ENCODE measurements at places on chromosomes 11 and 22. TPM values are rescaled to one million over a fixed set of nuclear protein-coding genes. Genes with fewer than 3 reads are reported as not detected.
A peak's percentile ranks its signal among the peaks of the same experiment; 100 is the strongest.

DNA sequence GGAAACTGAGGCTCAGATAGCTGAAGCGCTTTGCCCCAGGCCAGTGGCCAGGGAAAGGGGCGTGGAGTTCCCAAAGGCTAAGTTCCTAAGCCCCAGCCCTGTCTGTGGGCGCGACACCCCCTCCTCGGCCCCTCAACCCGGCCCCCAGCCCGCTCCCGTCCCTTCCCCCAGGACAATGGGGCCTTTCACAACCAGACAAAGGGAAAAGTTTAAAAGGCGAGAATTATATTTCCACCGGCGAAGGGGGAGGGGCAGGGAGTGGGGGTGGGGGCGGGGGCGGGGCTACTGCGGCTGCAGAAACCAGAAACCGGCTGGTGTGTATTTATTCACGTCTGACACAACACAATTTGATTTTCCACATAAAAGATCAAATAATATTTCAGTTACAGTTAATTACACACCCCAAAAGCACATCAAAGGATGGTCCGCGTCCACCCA lies 192.1 kb downstream of the MN1 start:
- peak; percentile 31 for DNase-seq

DNA sequence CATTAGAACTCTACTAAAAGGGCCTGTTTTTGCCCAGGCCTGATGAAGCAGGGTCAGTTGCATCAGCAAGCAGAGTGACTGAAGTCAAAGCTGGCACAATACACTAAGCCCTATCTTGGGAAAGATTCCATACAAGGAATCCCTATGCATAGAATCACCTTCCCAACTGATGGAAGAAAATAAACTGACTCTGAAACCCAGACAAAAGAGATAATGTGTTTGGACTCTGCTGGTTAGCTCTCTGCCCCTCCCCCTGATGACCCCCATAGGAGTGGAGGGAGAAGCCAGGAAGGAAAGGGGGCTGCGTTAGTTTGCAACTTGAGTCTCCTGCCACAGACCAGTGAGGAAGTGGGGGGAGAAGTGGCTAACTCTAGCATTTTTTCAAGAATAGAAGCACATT lies 32.9 kb downstream of the GALNT18 start:
- no peak for DNase-seq

DNA sequence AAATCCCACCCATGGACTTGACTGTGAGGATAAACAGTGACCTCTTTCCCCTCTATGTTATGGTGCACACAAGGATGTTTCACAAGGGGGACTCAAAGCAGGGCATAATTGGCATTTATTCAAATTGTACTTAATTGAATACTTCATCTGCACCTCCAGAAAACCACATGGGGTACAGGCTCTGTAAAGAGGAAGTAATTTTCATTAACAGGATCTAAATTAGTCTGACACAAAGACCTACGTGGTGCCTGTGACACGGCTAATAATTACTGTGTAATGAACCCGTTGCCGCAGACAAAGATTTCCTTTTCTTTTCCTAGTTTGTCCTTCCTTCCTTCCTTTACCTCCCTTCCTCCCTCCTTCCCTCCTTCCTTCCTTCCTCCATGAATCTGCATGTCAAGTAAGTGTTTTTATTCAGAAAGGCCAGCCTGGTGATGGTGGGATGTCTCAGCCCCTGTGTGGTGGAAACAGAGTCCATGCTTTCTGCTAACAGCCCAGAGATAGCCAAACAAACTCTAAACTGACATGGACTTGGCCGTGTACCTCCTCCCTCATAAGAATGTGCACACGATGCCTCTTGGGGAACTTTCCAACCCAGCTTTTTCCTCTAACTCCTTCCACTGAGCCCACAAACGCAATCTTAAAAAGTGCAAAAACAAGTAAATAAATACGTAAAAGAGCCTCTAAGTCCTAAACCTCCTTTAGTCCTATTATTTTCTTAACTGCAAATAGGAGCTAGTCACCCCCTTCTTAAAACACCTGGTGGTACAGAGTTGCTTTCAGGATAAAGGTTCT lies 118.8 kb downstream of the INSC start:
- DNase-seq = no peak

- no peak for DNase-seq
Observed at GRCh38 chr22:22368516-22368915, 123.9 kb downstream of the VPREB1 start.

DNA sequence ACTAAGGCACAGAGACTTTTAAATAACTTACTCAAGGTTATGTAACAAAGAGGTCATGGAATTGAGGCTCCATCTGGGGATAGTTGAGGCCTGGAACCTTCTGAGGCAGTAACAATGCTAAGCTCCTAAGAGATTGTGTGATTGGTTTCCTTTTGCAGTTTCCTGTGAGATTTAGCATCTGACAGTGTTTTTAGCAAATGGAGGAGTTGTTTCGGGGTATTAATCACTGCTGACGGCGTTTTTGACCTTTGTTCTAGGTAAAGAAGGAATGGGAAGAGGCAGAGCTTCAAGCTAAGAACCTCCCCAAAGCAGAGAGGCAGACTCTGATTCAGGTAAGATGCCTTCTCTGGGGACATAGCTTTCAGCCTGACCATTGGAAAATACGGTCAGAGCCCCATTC lies 32.1 kb upstream of the ST14 start:
- DNase-seq = no peak

The MUC6 gene
- not detected for total RNA-seq

GRCh38 chr11:116072133-116072532 lies 567.9 kb upstream of the CADM1 start:
- no peak for DNase-seq

DNA sequence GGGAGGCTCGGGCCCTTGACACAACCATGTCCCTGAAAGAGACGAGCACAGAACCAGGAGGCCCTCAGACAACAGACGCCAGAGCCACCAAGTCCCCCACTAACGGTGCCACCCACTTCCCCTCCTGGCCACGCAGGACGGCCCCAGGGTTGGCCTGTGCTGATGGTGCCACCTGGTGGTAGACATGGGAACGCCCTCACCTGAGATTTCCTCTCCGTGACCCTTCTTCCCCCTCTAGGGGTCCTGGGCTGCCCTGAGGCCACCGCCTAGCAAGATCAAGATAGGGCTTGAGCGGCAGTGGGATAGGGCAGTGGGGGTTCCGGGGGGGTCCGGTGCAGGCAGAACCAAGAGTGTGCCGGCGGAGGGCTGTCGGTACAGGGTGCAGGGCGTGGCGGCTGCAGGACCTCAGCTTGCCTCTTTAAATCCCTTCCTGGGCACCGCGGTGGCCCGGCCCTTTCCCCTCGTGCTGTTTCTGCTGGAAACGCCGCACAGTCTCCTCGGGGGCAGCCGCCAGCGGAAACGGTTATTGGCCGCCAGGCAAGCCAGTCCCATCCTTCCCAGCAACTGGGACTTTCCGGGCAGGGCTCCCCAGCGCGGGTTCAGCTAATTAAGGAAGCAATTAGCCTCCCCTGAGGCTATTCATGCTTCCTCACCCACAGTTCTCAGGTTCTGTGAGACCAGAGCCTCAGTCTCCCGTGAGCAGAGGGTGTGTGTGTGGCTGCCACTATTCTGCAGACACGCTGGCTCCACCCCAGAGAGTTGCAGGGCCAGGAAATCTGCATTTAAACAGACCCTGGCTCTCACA lies 5.5 kb upstream of the NFAM1 start:
- DNase-seq = peak; percentile 93

DNA sequence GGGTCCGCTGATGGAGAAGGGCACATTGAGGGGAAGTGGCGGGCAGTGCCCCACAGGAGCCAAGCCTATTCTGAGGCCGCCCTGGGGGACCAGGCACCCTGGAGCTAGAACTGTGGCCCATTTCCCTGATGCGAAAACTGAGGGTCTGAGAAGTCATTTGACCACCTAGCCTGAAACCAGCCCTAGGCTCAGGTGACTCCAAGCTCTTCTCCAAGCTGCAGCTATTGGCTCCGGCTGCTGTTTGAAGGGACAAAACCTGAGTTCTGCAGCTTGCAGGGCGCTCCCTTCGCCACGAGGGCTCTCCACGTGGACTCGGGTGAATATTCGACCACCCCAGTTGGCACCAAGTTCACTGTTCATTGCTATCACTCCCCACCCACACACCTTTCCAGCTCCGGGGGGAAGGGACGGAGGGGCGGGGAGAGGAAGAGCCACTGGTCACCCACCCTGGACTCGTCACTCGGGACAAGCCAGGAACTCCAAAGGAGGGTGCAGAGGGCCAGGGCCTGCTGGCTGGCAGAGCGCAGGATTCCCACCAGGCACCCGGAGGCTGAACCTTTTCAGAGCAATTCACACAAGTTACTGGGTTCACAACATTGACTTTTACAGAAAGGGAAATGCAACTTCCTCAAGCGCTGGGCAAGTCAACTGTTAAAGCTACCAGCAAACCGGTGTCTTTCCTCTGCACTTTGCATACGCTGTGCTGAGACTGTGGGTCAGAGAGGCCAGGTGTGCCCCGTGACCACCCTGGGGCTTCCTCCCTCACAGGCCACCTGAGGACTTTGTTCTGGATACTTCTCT lies 1.1 kb upstream of the RAC2 start:
- DNase-seq = peak; percentile 67

DNA sequence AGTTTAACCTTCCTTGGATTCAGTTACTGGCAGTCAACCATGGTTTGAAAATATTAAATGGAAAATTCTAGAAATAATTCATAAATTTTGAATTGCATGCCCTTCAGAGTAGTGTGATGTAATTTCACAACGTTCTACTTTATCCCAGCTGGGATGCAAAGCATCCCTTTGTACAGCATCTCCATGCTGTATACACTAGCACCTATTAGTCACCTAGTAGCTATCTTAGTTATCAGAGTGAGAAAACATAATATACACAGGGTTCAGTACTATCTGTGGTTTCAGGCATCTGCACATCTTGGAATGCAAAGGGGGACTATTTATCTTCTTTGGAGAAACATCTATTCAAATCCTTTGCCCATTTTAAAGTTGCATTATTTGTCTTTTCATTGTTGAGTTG lies 30.8 kb downstream of the CBL start:
- no peak for DNase-seq

- no peak for DNase-seq
Observed at GRCh38 chr11:119471329-119471728, 48.4 kb upstream of the THY1 start.

GRCh38 chr11:92852946-92853345 lies 116.5 kb upstream of the MTNR1B start:
- no peak for DNase-seq

GRCh38 chr11:47337229-47337924 lies 15.1 kb downstream of the MYBPC3 start:
- no peak for DNase-seq

GRCh38 chr11:100827934-100828661 lies 141.0 kb downstream of the ARHGAP42 start:
- no peak for DNase-seq

DNA sequence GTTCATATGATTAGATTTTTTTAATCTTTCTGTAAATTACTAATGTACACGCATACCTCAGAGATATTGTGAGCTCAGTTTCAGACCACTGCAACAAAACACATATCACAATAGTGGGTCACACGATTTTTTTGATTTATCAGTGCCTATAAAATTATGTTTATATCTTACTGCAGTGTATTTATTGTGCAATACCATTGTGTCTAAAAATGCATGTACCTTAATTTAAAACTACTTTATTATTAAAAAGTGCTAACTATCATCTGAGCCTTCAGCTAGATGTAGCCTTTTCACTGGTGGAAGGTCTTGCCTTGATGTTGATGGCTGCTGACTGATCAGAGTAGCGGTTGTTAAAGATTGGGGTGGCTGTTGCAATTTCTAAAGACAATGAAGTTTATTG lies 918.8 kb upstream of the CHORDC1 start:
- no peak for DNase-seq

DNA sequence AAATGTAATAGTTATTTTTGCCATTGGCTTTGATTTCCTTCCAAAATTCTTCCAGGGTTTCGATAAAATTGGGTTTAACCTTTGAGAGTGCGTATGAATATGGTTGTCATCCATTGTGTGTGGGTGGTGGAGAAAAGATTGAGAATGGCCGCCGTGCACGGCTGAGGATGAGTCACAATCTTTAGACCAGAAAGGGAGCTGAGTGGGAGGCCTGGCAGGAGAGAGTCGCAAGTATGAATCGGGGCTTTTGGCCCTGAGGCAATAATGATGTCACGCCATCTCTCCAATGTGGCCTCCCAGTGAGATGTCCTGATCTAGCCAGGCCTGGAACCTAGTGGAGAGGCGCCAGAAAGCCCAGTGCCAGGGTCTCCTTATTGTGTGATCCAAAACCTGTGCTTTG lies 33.1 kb upstream of the SMPD1 start:
- peak; percentile 93 for DNase-seq

DNA sequence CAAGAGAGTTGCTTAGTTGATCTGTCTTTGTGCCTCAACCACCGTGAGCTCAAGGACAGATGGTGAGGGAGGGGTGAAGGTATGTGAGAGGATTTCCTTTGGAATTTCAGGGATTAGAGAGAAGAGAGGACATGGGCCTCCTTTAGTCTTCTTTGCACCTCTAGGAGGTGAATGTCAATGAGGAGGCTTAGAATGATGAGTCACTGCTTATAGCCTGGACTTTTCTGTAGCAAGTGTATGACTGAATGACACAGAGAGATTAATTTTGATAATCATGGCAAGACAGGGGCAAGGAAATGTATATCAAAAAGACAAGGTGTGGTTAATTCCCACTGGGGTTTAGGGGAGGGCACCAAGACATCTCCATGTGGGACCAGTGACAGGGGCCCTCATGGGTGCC lies 947.3 kb upstream of the TENM4 start:
- DNase-seq = no peak

DNA sequence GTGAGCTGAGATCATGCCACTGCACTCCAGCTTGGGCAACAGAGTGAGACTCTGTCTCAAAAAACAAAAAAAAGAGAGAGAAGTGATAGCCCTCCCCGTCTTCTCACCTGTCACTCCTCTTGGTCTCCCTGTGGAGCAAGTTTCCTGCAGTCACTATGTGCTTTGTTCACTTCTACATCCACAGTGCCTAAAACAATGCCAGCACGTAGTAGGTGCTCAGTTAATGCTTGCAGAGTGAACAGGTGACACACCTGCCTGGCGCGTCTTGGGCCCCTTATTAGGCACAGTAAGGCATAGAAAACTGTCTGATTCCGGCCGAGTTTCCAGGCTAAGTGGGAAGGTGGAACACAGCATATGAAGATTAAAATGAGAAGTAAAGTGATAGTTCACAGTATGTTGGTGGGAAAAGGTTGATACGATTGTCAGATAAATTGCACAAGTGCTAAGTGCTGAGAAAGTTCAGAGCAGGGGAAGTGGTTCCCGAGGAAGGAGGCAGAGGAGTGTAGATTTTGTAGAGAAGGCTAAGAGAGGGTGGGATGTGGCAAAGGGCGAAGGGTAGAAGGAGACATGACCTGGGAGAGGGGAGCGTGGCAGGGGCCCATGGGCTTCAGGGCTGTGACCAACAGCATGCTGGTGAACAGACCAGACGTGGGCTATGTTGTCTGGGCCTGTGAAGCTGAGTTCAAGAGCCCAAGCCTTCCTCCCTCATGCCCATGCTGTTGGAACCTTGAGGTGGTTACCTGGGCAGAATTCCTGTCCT lies 41.9 kb downstream of the BCR start:
- DNase-seq = no peak

DNA sequence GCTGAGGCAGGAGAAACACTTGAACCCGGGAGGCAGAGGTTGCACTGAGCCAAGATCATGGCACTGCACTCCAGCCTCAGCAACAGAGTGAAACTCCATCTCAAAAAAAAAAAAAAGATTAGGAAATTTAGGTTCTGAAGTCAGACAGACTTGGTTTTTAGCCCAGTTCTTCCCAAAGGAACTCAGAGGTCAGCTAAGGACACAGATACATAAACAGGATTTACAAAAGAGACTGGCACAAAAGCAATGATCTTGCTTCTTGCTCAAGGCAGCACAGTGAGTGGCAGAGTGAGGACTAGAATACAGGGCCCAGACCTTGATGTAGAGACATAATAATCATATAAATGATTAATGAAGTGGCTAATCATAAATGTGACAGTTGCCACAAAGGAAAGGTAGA lies 25.4 kb upstream of the RRAS2 start:
- DNase-seq = no peak

GRCh38 chr11:93791493-93791892 lies 7.4 kb downstream of the MED17 start:
- no peak for DNase-seq
